Motor neuron (in vitro differentiated cells): ENCODE measurements at places on chromosomes 2 and 18.

DNA sequence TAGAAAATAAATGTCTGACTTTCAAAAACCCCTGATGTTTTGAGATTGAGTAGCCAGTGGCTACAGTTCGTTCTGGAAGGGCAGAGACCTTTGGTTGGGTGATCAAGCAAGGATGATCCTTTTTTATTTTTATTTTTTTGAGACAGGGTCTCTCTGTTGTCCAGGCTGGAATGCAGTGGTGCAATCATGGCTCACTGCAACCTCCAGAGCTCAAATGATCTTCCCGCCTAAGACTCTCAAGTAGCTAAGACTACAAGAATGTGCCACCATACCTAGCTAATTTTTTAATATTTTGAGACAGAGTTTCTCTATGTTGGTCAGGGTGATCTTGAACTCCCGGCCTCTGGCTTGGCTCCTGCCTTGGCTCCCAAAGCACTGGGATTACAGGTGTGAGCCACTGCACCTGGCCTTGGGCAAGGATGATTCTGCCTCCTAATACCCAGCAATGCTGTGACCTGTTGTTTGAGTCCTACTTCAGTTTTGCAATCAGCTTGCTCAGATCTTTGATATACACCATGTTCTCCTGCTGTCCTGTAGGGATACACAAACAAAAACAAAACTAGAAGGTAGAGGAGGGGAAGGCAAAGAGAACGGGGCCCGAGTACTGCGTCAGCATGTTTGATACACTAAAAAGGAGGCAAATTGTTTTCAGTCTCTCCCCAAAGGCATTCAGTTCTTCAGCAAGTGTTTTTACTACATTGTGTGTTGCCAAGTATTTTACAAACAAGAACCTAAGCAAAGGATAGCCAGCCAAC, 59.2 kb upstream of the LYPD6B start:
- no peak for ATAC-seq

DNA sequence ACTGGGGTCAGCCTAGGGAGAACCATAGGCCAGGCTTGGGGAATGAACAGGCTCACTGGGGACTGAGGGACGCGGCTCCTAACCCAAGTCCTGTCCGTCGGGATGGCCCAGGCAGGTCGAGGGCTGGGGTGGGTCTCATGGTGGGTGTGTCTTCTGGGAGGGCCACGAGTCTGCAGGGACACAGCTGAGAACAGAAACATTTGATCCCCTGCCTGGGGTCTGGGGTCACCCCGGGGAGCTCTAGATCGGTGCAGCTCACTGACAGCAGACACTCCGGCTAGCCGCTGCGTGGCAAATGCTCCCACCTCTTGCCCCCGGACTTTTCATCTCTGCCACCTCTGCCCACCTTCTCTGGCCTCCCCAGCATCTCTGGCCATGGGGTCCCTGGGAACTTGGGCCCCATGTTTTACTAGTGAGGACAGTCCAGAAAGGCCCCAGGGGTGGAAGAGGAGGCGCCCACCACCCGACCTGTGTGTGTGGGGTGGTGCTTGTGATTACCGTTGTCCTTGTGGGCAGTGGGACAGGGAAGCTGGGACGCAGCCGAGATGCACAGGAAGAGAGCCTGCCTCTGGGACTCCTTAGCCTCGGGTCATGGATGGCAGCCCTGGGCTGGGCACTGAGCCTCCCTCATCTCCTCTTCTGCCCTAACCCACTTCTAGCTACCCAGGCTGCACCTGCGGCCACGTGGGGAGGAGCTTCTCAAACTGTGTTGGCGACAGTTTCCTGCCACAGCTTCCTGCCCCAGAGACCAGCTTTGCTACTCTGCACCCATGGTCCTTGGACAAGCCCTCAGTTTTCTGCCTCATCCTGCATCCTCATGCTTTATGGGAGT, 4.9 kb downstream of the ZAP70 start:
- no peak for ATAC-seq

GRCh38 chr2:128585706-128586105, 267.0 kb upstream of the HS6ST1 start:
- ATAC-seq = no peak

GRCh38 chr2:171431677-171432167, 2.1 kb downstream of the METTL8 start:
- ATAC-seq = no peak

GRCh38 chr2:1914541-1915165, 170.3 kb upstream of the PXDN start:
- no peak for ATAC-seq

DNA sequence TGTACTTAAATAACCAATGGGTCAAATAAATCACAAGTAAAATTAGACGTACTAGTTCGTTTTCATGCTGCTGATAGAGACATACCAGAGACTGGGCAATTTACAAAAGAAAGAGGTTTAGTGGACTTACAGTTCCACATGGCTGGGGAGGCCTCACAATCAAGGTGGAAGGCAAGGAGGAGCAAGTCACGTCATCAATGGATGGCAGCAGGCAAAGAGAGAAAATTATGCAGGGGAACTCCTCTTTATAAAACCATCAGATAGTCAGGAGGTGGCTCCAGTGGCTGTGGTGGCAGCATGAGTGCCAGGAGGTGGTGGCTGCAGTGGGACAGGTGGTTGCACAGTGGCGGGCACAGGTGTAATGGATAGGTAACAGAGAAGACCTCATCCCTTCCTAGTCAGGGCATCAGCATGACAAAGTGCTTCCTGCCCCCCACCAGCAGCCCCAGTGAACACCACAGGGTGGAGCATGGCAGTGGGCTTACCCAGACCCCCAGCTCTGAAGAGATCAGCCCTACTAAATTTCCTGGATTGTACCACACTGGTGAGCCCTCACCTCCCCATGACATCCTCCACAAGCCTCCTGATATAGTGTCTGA, 6.9 kb upstream of the CHST10 start:
- no peak for ATAC-seq

- no peak for ATAC-seq
Observed at GRCh38 chr2:145617906-145618305, 1098.0 kb upstream of the ZEB2 start.

DNA sequence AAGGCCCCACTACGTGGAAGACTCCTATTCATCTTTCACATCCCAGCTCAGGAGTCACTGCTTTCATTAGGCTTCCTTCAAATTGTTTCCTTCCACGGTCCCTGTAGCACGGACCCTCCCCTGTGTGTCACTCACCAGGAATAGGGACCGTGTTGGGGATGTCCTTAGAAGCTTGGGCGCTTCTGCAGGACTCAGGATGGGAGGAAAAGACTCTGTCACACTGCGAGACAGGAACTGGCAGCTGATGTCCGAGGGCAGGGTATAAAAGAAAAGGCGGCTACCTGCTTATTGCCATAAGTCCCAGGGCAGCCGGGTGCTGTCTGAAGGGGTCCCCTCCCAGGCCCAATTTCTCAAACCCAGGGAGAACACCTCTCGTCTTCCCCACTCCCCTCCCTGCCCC, 79.1 kb downstream of the BCL2L11 start:
- ATAC-seq = no peak

DNA sequence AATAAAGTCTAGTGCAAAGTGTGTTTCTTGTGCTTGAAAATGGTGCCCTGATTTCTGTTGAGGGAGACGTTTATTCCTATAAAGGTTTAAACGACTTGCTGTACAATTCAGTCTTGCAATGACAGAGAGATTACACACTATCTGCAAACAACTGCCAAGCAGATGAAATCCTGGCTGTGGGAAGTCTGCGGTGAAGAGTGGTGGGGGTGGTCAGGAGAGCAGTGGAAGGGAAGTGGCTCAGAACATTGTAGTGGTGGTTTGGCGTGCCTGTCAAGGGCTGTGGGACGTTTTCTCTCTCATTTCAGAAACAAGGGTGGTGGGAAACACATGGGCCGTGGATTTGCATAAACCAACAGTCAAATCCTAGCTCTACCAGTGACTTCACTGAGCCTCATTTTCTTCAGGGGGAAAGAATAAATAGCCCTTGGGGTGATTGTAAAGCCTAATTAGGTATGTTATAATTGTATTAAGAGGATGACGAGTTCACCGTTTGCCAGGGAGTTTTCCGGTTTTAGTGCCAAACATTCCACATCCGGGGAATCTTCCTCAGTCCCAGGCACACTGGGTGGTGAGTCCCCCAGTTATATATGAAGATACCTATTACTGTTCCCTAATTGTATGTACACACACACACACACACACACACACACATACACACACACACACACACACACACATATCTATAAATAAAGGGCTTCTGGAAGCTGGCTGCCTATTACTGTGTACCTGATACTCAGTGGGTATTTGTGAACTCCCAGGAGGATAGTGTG, 115.0 kb downstream of the SPTBN1 start:
- no peak for ATAC-seq

- ATAC-seq = no peak
Observed at GRCh38 chr18:10841203-10841602, 308.2 kb downstream of the PIEZO2 start.

GRCh38 chr2:231361701-231362554, 33.6 kb upstream of the B3GNT7 start:
- ATAC-seq = no peak

GRCh38 chr2:529424-529823, 147.8 kb downstream of the TMEM18 start:
- ATAC-seq = peak; percentile 59

DNA sequence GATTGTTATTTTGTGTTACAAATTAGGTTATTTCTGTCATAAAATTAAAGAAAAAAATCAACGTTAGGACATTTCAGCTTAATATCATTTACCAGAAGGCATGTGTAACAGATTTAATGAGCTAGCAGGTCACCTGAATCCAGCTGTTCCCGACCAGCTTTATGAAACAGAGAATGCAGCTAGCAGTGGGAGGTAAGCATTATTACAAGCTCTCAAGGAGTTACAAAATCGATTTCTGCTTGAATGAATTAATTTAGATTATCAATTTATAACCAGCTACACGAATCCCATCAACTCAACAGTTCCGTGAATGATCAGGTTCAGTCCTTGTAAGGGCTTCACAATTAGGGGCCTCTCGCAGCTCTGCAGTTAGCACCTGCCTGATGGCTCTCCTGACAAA, 211.9 kb downstream of the PTGR3 start:
- ATAC-seq = no peak

- no peak for ATAC-seq
Observed at GRCh38 chr2:182717816-182718215, 1.8 kb downstream of the DNAJC10 start.

GRCh38 chr2:74074487-74074886, 73.2 kb downstream of the BOLA3 start:
- ATAC-seq = no peak

GRCh38 chr18:3816610-3817363, 366.8 kb downstream of the TGIF1 start:
- peak; percentile 98 for ATAC-seq

DNA sequence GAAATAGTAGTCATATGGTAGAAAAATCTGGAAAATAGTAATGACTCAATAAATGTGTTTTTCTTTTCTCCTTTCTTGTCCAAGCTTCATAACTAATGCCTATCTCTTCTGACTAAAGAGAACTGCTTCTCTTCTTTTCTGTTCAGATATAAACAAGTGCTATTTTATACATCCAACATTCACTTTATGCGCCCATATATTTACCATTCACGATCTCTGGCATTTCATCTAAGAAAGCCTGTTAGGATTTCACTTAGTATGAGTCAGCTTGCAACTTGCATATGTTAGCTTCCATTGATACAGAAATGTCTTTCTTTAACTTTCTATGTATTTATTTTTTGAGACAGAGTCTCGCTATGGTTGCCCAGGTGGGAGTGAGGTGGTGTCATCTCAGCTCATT, 224.9 kb downstream of the VAPA start:
- no peak for ATAC-seq

- ATAC-seq = no peak
Observed at GRCh38 chr18:8998481-8999217, 103.8 kb upstream of the NDUFV2 start.

- no peak for ATAC-seq
Observed at GRCh38 chr2:17792515-17792914, 23.7 kb upstream of the MSGN1 start.

GRCh38 chr18:36660311-36660710, 168.5 kb downstream of the TPGS2 start:
- no peak for ATAC-seq

DNA sequence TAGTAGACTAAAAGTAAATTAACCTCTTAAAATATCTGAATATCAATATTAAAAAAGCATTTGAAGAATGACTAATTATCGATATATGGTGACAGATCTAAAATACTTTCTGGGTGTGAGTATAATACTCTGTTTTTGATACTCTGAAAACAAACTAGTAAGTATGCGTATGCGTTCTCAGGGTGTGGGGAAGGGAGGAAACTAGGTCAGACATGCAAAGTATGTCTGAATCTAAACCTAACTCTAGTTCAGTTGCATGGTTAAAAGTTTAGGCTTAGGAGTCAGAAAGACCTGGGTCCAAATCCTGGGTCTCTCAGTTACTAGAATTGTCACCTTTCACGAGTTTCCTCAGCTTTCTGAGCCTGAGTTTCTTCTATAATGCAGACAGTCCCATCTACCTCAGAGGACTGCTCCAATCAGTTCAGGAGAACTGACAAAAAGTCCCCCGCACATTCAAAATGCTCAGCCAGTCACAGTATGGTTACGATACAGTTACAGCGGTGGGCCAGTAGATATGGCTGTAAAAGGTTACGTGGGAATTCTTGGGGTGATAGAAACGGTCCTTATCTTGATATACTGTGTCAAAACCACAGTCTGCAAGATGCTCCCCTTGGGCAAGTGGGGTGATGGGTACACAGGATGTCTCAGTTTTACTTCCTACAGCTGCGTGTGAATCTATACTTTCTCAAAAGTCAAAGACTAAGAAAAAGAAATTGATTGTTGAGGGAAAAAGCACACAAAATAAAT, 29.2 kb downstream of the UNC50 start:
- no peak for ATAC-seq

DNA sequence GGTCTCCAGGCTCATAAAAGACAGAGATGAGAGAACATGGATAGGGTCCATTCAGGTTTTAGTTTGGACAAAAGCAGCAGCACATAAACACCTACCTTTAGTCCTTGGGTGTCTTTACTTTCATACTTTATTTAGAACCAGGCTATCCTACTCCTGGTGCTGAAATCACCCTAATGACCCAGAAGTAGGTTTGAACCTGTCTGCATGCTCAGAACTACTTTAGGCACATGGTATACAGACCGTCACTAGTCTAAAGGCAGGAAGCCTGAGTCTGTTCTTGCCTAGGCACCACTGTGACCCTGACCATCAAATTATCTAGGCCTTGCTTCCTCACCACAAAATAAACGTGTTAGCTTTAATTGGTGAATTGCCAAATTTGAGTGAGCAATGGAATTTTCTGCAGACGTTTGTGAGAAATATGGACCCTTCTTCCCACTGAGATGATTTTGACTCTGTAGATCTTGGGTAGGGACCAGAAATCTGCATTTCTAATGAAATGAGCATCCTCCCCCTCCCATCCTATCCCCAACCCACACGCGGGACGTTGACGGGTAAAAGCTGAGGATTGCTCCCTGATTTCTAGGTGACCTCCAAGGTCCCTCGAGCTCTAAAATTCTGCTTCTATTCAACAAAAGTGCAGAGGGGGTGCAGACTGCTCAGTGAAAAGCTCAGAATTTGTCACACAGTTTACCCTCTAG, 75.1 kb downstream of the PLEKHM3 start:
- ATAC-seq = no peak

GRCh38 chr2:160917850-160918249, 242.4 kb upstream of the TANK start:
- no peak for ATAC-seq

GRCh38 chr2:168120310-168120709, 127.1 kb downstream of the STK39 start:
- ATAC-seq = no peak
